Ureter (tissue), 1 donor: ENCODE measurements at places on chromosomes 4 and X. TPM values are rescaled to one million over a fixed set of nuclear protein-coding genes. Genes with fewer than 3 reads are reported as not detected.

Gene NHSL2
- 14.6 TPM for total RNA-seq

Gene TMLHE
- 27.2 TPM for total RNA-seq

Gene N4BP2
- 14.0 TPM for total RNA-seq

DNA sequence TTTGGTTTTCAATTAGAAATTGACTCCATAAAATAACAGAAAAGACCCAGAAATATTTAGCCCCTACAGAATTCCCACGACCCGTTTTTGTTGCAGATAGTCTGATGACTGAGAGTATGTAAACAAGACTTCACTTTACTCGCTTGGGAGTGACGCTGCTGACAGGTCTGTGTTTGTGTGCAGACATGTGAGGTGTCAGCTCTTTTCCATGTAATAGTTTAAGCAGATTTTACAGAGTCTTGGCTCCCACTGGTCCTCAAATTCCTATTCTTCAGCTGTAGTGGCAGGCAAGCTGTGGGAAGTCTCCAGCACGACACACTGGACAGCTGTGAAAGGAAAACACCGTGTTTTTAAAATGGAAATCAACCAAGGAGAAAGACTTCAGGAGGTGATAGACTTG lies 455.7 kb downstream of the GABRG1 start:
- DNase-seq, result no peak

GRCh38 chr4:7360806-7361205 lies 73.9 kb downstream of the PSAPL1 start:
- DNase-seq, result no peak

- DNase-seq, result no peak
Measured at GRCh38 chr4:148654131-148654530, 211.9 kb upstream of the NR3C2 start.

- DNase-seq, result no peak
Measured at GRCh38 chr4:113574636-113575103, 186.9 kb downstream of the CAMK2D start.

GRCh38 chrX:39260965-39261364 lies 459.7 kb downstream of the MID1IP1 start:
- no peak for DNase-seq

- DNase-seq, result no peak
Measured at GRCh38 chr4:108931926-108932325, 169.1 kb upstream of the ETNPPL start.

DNA sequence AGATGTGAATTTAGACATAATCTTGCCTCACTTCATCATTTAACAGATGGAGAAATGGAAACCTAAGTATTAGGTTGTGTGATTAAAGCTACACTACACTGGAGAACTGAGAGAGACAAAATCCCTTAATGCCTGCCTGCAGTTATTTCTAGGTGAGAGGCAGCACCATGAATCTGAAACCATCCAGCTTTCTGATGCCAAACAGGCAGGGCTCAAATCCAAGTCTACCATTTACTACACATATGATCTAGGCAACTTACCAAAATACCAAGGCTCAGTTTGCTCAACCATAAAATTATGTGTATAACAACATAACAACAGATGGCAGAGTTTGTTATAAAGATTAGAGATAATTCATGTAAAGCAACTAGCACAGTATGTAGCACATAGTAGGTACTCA lies 38.7 kb downstream of the GABRA4 start:
- DNase-seq, result no peak

DNA sequence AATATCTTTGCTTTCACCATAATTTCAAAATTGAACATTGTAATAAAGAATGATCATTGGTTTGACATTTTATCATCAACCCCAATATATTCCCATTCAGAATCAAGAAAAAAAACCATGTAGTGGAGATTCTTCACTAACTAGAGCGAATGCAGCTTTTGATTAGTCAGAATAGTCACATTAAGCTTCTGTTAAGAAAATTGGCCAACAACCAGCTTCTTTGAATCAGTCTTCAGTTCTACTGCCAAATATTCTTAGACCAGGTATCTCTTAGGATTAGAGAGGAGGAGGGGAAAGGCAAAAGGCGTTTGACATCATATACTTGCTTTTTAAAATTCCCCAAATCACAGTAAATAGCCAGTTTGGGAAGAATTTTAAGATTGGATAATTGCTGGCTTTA lies 22.2 kb upstream of the TBC1D8B start:
- DNase-seq, result no peak

GRCh38 chr4:44725166-44725565 lies 1.2 kb downstream of the GNPDA2 start:
- DNase-seq, result no peak

- DNase-seq, result no peak
Measured at GRCh38 chr4:172953896-172954568, 214.6 kb upstream of the GALNT7 start.

DNA sequence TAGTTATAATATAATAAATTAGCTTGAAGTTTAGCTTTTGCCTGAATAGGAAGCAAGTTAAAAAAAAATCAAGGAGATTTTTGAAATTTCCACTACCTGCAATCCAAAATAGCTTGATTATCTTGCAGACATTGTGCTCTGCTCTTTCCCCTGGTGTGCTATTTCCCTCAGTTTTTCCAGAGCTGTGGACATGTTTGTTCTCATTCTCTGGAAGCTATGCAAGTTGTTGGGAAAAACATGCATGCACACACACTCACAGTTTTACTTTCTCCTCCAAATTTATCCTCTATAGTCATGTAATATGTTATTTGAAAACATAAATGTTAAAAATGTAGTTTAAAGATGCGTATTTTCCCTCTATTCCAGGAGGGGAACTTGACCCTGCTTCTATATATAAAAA lies 225.8 kb upstream of the ARSJ start:
- no peak for DNase-seq

GRCh38 chr4:78669453-78669852 lies 106.7 kb upstream of the BMP2K start:
- no peak for DNase-seq

- no peak for DNase-seq
Measured at GRCh38 chr4:4182835-4183568, 43.7 kb downstream of the OTOP1 start.
